H4 (cell line): ENCODE measurements at places on chromosomes 6 and 20.

DNA sequence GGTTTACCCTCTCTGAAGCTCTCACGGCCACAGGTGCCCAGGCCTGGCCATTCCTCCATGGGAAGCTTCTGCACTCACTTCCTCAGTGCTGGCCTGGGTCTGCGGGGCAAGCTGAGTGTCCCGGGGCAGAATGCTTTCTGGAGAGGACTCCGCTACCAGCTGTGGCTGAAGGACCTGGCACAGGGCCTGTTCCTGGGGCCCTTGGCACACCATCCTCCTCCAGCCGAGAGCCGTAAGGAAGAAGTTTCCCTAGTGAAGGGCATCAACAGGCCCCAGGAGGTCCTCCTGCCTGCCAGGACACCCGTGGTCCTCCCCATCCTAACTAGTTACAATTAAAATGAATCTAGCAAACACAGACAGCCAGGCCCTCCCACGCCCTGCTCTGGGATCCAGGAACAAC lies 14.0 kb upstream of the KCNK15 start:
- no peak for DNase-seq

DNA sequence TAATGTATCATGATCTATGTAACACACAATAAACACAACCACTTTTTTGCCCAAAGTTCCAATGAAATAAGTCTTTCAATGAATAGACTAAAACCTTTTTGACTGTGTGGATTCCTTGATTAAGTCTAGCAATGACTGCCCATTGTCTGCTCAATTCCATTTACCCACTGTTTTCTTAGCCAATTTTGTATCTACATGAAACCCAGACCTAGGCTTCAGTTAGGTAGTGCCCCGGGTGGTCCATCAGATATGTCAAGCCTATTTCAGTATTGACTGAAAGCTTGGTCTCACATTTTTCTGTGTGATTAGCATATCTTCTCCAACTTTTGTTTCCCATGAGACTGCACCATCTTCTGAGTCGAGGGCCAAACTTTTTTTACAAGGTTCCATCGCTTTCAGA lies 615.0 kb downstream of the C6orf118 start:
- DNase-seq: no peak

DNA sequence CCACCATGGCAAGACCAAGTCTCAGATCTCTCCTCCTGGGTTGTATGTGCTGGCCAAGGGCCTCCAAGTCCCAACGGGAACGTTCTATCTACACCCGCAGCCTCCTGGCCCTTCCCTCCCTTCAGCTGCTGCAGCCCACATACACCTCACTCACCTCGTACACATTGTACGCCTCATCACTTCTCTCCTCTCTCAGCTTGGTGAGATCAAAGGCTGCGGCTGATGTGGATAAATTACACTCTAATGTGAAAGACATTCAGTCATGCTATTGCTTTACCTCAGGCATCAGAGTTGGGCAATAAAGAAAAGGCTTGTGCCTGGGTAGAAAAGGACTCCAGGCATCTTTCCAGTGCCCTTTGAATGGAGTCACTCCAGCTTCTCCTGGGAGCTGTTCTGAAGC lies 135.3 kb upstream of the FOXQ1 start:
- peak; percentile 11 for DNase-seq

GRCh38 chr6:44624226-44624625 lies 236.7 kb downstream of the CDC5L start:
- DNase-seq: no peak

DNA sequence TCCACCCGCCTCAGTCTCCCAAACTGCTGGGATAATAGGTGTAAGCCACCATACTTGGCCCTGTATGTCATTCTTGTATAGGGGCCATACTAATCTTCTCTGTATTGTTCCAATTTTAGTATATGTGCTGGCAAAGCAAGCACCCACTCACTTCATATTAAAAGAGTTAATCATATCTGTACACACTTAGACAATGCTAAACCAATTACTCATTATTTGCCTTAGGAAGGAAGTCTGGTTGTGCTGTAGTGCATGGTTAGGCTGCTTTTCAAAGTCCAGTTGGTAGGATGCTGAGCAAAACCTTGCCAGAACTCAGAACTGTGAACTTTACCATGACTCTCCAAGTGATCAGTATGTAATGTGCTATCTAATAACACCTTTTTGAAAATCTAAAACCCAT lies 88.6 kb downstream of the LIN28B start:
- DNase-seq: no peak

GRCh38 chr6:114690625-114691024 lies 347.8 kb upstream of the HS3ST5 start:
- no peak for DNase-seq

- DNase-seq: no peak
These were observed 26.7 kb downstream of the TNFAIP3 start for GRCh38 chr6:137893726-137894125.

DNA sequence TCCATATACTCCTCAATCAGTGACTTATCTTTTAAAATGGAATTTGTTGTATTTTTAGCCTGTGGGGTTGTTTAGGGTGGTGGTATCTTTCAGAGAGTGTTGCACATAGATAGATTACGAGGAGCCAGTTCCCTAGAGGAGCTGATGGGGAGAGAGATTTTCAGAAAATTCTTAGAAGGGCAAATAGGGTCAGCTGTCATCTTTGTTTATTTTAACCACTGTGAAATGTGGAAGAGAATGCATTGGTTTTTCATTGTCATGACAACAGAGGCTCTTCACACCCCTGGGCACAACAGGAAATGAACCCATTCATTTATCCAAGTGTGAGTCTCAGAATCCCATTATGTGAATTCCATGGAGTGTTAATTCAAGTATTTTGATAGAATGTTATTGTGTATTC lies 188.4 kb downstream of the JARID2 start:
- DNase-seq: no peak

DNA sequence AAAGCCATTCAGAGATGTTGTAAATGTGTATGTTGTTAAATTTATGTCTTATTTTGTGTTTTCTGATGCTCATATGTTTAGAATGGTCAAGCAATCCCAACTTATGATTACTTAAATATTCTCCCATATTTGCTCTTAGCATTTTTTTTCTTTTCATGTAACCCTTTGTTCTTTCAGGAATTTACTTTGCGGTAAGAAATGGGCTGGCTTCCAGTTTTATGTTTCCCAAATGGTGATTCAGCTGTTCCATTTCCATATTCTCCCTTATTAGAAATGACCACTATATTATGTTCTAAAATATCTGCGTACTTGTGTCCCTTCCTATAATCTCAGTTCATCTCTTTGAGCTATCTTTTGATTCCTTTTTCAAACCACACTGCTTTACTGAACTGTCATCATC lies 113.7 kb downstream of the CDH26 start:
- no peak for DNase-seq

DNA sequence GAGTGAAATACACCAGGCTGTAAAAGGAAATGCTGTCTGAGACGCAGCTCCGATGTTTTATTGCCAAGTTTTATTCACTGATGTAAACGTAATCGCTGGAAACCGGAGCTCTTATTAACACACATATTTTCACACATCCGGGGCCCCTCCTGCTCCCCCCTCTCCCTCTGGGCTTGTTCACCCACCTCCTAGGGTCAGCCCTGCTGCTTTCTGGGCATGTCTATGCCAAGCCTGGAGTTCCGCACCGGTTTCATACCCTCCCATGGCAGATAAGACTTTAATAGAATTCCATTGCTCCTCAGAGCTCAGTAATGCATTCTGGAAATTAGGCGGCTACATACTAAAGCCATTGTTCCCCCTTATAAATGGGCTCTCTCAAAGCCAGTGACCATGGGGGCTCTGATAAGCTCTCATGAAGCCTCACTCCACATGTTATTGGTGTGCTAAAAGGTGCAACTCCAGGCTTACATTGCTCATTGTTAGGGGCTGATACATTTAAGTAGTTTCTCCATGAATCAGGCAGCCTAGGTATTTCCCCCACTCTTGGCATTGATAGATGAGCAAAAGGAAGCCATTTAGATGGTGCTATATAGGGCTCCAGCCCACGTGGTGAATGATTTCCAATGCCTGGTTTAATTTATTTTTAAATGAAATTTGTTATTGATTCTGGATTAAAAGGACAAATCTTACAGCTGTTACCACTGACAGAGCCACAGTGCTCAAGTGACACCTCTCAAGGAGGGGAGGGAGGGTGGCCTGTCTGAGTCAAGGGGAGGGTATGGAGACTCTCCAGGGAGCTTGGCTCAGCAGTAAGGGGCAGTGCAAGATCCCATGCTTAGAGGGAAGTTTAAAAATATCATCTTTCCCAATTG lies 4.5 kb upstream of the VSTM2L start:
- no peak for DNase-seq

DNA sequence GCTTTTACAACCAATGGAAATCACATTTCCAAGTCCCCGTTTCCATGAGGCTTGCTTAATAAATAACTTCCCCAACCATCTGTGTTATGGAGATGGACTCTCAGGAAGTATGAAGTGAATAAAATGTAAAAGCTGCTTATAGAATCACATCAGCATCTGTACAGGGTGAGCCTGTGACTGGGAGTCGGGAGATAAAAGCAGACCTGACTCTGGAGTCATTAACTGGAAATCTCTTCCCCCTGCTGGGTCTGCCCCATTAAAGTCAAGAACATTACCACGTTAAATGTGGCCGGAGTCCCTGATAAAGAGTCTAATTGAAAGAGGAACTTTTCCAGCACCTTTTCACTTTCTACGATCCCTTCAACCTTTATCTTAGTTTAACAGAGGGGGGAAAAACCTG lies 368.5 kb downstream of the DOK5 start:
- no peak for DNase-seq

- no peak for DNase-seq
These were observed 19.3 kb downstream of the DOP1A start for GRCh38 chr6:83086751-83087150.

DNA sequence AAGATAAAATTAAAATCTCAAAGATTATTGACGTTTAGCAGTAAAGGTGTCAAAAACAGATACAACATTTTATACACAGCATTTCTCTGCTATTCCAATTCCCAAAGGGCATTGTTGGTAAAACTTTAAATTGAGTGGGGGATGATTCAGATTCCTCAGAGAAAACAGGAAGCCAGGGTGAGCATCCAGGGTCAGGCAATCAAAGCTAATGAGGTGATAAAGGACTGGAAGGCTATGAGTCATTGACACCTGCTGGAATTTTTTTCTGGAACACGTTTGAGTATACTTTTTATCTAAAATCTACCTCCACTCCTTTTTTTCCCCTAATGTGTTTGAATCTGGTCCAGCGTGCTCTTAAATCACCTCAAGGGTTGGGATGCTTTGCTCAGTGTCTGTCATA lies 52.2 kb downstream of the FKBP1C start:
- DNase-seq: no peak

GRCh38 chr20:64188682-64189529 lies 24.7 kb downstream of the MYT1 start:
- DNase-seq: peak; percentile 68

DNA sequence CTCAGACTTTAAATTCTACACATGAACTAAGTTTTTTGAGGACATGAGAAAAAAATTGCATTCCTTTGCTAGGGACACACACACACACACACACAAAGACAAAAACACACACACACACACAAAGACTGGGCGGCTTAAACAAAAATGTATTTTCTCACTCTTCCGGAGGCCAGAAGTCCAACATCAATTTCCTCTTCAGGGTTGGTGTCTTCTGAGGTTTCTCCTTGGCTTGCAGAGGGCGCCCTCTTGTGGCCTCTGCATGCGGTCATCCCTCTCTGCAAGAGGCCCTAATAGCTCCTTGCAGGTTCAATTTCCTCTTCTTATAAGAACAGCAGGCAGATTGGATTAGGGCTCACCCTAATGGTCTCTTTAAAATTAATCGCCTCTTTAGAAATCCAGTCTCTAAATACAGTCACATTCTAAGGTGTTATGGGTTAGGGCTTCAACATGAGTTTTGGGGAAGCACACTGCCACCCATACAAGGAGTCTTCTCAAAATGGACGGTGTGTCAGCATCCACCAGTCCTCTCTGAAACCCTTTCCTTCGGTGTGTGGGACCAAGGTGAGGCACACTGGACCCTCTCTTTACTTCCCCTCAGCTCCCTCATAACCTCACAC lies 61.4 kb downstream of the GPR6 start:
- DNase-seq: peak; percentile 60

- no peak for DNase-seq
These were observed 13.5 kb downstream of the MBOAT1 start for GRCh38 chr6:20198775-20199174.

GRCh38 chr6:90004511-90004910 lies 110.2 kb downstream of the GJA10 start:
- DNase-seq: no peak

GRCh38 chr6:155400654-155400965 lies 55.0 kb downstream of the NOX3 start:
- no peak for DNase-seq

DNA sequence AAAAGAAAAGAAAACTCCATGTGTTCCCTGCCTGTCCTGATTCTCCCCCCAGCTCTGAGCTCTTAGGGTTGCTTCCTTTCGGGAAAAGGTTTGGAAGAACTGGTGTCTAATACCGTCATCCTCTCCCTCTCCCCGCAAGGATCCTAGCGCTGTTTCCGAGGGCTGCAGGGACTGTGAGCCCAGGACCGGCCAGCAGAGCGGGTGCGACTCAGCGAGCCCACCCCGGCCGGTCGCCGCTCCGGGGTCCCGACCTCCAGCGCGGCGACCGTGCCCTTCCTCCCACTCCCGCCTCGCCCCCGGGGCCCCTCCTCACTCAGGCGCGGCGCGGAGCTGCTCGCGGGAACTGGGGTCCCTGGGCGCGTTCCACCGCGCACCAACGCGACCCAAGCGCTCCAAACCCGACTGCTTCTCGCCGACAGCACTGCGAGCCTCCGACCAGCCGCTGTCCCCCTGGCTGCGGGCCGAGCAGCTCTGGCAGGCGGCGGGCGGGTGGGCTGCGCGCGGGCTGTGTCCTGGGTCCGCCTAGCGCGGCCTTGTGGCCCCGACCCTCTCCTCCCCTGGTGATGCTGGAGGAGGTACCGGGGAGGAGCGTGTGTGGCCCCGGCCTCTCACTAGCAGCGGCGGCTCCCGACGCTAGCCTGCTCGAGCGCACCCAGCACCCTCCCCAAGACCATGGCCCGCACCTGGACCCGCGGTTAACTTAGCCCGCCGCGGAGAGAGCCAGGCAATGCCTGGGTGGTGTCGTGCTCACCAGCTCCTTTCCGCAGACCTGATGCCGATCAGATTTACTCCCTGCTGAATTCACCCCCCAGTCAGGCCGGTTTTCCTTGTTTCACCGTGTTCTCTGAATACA lies at the start of gene PLA2G7:
PLA2G7 (minus strand) TSS at position 509 of the 853 bp plus-strand sequence. CDS start 12,484 bp downstream, outside the sequence.
- no peak for DNase-seq

GRCh38 chr6:27668442-27669294 lies 195.8 kb upstream of the ZNF184 start:
- peak; percentile 76 for DNase-seq

DNA sequence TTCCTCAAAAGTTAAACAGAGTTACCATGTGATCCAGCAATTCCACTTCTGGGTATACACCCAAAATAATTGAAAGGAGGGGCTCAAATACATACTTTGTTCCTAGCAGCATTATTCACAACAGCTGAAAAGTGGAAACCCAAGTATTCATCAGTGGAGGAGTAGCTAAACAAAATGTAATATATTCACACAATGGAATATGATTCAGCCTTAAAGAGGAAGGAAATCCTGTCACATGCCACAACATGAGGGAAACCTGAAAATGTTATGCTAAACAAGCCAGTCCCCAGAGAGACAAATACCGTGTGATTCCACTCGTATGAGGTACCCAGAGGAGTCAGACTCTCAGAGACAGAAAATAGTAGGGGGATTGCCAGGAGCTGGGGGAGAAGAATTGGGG lies 44.5 kb downstream of the PXDC1 start:
- no peak for DNase-seq
